Heart left ventricle (tissue), 16 donors: ENCODE measurements at places on chromosomes 3 and 15.

DNA sequence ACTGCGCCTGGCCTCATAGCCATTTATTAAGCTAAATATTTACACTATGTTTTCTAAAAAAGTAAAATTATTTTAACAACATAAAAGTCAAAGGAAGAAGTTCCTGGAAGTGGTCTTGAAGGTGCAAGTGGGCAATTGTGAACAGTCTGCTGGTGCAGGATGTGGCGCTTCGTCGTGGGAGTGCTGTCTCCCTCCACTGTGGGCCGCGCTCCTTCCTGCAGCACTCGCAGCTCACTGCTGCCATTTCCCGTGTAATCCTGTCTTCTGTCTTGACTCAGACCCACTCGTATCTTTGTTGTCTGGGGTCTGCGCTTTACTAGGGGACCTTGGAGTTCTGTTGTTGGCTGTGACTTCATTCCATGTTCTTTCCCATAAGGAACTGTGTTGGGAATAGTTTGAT lies 56.3 kb downstream of the APBA2 start:
- no peak for DNase-seq

DNA sequence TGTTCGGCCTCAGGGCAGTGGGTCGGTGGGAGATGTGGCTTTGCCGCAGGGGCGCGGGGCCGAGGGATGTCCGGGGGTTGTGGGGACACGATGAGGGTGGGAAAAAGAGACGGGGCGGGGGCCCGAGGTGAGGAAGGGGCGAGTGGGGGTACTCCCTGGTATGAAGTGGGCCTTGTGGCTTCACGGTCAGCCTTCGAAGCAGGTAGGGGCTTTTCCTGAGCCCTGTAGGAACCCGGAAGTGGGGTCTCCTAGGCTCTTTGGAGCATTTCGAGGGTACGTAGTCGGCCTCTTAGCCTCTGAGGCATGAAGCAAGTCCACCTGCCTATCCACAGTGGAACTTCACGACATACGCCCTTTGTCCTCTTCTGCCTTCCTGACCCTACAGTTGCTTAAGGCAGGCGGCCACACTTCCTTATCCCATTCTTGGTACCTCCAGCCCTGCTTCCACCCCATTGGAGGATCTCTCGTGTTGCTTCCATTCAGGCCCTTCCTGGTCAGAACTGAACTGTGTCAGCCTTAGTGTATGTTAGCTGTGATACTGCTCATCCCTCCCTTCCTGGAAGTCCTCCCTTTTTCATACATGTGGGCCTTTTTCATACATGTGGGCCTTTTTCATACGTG lies 389 bp downstream of the ARPC4 start:
- DNase-seq = no peak

DNA sequence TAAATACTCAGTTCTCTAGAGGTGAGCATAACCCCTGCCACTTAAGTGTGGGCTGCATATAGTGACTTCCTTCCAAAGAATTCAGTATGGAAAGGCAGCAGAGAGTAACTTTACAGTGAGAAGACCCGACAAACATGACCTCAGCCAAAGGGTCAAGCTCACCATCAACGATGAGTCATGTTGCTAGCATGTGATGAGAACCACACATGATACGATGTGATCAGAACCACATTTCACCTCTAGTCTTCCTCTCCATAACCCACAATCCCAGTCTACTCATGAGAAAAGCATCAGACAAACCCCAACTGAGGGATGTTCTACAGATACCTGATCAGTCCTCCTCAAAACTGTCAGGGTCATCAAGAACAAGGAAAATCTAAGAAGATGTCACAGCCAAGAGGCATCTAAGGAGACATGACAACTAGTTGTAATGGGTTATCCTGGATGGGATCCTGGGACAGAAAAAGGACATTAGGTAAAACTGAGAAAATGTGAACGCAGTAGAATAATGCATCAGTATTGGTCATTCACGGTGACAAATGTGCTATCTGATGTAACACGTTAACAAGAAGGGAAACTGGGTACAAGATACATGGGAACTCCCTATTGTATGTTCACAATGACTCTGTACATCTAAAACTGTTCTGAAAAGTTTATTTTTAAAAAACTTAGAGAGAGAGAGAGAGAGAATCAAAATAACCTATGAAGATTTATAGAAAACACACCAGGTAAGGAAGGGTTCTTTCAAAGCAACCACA lies 28.3 kb downstream of the SEC61A1 start:
- DNase-seq = no peak

- DNase-seq = no peak
Observed at GRCh38 chr15:63466378-63467192, 37.8 kb upstream of the USP3 start.

- DNase-seq = no peak
Observed at GRCh38 chr3:11076711-11077110, 77.6 kb upstream of the HRH1 start.

- no peak for DNase-seq
Observed at GRCh38 chr3:54670201-54671000, 257.5 kb downstream of the LRTM1 start.

- no peak for DNase-seq
Observed at GRCh38 chr15:100703032-100703578, 100.7 kb downstream of the ASB7 start.

DNA sequence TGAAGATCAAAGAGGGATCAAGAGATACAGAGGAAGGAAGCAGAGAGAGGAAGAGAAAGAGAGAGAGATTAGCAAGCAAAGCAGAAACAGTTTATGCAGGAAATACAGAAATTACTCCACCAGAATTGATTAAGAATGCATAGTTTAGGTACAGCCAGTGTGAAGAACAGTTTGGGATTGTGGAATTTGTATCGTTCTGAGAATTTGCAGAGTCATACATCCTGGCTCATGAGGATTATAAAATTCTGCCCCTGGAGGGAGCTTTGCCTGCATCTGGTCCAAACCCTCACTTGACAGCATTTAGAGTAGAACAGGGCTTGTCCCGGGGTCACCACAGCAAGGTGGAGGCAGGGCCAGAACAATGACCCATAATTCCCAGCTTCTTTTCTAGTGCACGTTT lies 44.1 kb downstream of the MASP1 start:
- DNase-seq = no peak

DNA sequence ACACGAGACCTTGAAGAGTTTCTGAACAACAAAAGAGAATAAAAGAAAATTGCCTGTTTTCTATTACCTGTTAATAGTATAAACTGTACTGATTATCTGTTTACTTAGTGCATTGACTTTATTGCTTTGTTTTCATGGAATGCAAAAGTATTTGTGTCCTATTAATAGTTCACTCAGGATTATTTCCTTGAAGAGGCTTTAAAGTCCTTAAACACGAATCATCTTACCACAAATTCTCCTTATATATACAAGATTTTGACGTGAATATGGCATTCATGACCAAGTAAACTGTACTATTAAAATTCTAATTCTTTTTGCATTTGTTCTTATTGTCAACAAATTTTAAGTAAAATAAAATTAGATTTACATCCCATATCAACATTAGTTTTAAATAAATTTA lies 513.0 kb downstream of the NTRK3 start:
- no peak for DNase-seq

GRCh38 chr3:184496933-184497332 lies 64.7 kb upstream of the EPHB3 start:
- no peak for DNase-seq

GRCh38 chr3:165642761-165643420 lies 194.3 kb downstream of the BCHE start:
- peak; percentile 52 for DNase-seq

DNA sequence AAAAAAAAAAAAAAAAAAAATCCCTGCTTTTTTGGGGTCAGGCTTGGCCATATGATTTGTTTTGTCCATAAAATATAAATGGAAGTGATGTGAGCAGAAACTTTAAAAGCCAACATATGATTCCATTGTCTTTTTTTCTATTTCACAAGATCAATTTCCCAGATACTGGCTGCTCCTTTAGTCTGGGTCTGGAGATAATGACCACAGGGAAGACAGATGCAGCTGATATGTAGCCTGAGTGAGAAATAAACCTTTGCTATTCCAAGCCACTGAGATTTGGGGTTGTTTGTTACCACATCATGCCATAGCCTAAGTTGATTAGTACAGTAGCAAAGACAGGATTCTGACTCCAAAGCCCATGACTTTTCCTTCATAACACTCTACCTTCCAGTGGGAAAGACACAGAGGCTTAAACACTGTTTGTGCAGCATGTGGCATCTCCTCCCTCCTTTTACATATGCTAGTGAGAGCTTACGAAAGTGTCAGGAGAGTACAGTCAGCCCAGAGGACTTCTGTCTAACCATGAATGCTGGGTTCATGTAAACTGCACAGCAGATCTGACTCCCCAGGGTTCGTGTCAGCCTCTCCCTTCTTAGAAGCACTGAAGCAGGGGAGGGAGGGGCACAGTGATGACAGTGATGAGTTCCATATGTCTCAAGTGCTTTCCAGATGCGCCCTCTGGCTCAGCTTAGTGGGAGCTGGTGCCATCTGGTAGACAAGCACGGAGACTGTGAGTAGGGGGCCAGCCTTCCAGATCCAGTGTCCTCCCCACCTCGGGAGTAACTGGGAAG lies 36.7 kb upstream of the SLC7A14 start:
- peak; percentile 54 for DNase-seq

DNA sequence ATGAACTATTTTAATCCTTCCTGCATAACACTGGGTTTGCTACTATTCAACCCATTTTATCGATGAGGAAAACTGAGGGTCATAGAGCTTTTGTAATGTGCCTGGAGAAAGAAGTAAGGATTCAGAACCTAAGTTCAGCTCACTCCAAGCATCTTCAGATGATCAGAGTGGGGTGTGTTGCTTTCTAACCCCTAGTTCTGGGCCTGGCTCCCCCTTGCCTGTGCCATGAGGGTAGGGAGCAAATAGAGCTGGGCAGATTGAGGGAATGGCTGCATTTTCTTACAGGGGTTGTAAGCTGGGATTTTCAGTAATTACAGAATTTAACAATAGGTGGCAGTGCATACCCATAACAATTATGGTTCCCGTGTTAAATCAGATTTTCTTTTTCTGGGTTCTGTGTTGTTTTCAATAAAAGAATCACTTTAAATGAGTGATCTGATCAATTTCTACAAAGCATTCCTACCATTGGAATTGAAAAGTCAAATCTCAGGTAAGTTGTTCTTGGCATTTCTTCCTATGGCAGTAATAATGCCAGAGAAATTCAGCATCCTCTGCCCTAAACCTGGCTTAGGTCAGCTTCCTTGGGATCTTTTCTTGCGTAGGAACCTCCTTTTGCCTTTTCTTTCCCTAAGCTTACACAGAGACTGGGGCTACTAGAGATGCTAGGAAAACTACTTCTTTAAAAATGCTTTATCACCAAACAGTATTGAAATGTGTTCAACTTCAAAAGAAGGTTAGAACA lies 103.8 kb upstream of the IL12A start:
- no peak for DNase-seq

- DNase-seq = no peak
Observed at GRCh38 chr15:88256279-88257230, at the start of gene NTRK3. Gene NTRK3 (minus strand): TSS chr15:88256739. CDS start chr15:88256153, 586 bp downstream.

- DNase-seq = no peak
Observed at GRCh38 chr3:61199843-61200242, 51.4 kb downstream of the FHIT start.

DNA sequence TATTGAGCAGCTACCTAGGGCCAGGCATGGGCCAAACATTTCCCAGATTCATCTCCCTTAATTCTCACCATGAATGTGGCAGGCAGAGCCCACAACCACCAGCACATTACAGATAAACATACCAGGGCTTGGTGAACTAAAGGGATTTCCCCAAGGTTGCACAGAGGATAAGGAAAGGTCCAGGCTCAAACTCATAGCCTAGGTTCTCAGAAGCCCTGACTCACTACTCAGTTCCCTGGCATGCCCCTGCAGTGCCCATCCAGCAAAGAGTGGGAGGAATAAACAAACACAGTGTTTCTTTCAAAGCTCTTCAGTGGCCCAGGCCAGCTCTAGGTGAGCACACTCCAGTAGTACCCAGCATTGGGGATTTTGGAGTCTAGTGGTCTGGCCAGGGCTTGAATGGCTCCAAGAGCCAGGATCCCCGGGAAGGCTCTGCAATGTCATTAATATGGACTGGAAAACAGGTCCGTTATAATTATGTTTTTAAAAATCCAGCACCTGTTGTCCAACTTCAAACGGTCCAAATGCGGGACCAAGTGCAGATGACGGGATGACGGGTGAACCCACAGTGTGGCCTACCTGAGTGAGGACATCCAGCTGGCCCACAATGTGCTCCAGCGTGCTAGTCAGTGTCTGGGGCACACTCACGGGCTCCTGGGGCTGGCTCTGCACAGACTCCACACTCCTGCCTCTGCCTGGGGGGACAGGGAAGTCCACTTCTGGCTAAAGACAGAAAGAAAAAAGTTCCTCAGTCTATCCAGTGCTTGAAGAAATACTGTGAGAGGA lies 39.8 kb upstream of the DUSP7 start:
- peak; percentile 16 for DNase-seq

- no peak for DNase-seq
Observed at GRCh38 chr3:5194341-5194740, 6.8 kb downstream of the EDEM1 start.

- no peak for DNase-seq
Observed at GRCh38 chr3:193991666-193992424, 144.1 kb upstream of the HES1 start.

- no peak for DNase-seq
Observed at GRCh38 chr15:66126456-66126855, 127.1 kb downstream of the MEGF11 start.

DNA sequence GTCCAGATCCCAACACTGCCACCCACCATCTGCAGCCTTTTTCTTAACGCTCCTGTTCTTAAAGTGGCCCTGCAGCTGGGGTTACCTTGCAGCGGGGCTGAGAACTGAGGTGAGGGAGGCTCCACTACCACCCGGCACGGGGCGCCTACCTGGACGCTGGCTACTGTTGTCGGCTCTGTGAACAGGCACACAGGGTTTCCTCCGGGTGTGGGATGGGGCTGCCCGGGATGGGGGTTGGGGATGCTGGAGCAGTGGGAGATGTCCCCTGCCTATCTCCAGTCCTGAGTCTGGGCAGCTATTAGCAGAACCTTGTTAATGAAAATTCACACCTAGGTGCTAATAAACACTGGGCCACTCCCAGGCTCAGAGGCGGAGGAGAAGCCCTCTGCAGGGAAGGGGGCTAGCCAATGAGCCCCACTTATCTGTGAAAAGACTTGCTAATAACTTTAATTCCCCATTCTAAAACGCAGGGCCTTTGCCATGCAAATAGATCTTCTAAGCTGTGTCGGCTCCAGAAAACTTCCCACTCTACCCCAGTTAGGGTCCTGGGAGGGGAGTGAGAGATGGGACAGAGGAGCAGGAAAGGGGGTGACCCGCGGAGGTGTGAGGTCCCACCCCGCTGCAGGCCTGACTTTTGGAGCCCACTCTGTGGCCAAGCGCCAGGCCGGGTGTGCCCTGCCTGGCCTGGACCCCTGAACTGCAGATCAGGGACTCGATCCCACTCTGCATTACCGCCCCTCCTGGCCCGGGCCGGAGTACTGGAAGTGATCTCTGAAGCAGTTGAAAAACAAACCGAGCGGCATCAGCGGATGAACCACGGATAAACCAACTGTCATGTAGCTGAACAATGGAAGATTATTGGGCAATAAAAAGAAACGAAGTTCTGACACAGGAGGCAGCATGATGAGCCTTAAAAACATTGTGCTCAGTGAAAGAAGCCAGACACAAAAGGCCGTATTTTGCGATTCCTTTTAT lies 3.1 kb downstream of the MESP1 start:
- no peak for DNase-seq
